ENCODE measurements at places on chromosomes 16 and 17.

- no peak for DNase-seq
These were observed 219.2 kb downstream of the C16orf78 start for GRCh38 chr16:49592546-49593423.

DNA sequence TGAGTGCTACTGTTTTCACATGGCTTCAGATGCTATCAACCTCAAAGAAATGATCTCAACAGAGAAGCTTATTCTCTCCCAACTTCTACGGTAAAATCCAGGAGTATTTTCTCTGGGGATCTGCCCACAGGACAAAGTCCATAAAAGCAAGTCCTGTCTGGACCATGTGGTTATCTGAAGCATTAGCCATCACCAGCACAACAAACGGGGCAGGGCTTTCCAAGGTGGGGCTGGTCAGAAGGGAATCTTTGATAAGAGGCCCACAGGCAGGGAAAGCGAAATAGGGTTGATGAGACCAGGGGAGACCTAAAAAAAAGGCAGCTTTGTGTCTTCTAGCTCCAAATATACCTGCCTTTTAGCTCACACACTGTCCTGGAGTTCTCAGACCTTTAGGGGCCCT, 38.7 kb upstream of the CACNG3 start:
- DNase-seq: no peak

DNA sequence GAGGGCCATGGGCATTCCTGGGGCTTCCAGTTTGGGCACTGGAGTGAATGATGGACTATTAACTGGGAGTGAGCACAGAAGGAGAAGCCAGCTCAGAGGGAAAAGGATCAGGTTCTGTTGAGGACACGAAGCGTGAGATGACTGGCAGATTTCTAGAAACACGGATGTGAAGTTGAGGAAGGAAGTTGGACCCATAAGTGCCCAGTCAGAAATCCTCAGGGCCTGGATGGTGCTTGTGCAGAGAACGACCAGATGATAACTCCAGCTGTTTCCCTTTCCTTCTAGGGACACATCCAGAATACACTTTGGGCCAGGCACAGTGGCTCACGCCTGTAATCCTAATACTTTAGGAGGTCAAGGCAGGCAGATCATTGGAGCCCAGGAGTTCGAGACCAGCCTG, 23.3 kb upstream of the ANKRD40CL start:
- DNase-seq: no peak

- DNase-seq: no peak
These were observed 112.8 kb upstream of the DNAH9 start for GRCh38 chr17:11485336-11486100.

GRCh38 chr17:44360144-44360533, 3.5 kb downstream of the FAM171A2 start:
- no peak for DNase-seq
